T-helper 22 cell (primary cell): ENCODE measurements at places on chromosomes 7 and 10.

DNA sequence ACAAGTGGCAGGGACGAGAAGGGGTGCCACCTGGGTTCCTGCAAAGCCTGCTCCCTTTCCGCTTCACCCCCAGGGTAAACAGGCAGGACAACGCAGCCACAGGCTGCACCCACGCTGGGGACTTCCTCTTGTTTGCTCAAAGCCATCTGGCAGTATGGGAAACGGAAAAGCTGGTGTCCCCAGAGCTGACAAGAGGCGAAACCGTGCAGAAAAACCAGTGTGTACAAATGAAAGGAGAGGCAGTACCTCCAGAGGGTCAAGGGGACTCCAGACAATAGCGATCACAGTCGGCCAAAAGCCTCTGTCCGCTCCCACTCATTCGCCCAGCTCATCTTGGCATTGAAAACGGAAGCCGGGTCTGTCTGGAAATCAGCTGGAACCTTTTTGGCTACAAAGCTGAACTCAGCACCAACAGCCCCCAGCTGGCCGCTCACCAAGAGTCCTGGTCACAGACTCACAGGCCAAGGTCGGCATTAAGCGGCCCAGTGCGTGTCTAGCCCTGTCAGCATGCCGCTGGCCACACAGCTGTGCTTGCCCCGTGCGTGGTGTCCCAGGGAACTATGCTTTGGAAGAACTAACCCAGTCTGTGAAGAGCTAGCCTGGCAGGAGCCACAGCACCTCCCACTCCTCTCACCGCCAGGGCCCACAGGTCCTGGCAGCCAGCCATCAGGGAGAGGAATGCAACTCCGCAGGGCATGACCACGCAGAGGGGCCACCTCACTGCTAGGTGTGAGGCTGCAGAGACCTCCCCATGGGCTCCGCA lies 10.4 kb downstream of the TNS3 start:
- no peak for DNase-seq

- DNase-seq: no peak
These were observed 12.8 kb downstream of the KCTD7 start for GRCh38 chr7:66641526-66641871.

- no peak for DNase-seq
These were observed 216.5 kb downstream of the TMEM178B start for GRCh38 chr7:141290365-141290764.

DNA sequence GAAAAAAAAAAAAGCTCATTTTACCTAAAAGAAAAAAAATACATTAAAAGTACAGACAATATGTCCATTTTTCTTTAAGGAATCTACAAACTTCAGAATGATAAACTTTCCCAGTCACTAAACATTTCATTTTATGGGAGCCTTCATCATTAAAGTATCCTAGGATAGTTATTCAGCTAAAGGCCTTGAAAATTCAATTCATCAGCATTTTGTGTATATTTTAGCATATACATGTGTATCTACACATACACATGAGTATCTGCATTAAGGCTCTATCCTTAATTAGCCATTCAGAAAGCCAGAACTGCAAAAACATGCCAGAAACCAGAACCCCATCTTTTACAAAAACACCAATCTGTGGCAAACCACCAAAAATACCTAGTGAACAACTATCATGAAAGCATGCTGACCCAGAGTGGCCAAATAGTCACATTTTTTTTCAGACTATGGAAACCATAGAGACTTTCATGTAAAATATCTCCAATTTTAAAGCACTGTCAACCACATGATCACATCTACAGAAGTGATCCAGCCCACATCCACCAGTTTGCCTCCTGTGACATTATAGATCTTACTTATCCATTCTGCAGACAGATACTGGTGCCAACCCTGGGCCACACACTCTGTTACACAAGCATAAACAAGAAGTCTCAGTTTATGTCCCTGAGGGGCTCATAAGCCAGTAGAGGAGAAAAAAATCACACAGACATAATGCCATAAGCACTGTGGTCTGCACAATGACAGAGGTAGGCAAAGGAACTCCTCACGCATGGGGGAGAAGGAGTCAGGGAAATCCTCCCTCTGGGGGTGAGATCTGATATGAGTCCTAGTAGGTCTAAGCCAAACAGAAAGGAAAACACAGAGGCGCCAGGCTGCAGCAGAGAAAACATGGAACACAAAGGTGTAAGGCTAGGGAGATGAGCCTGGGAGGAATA lies 79.2 kb downstream of the SRPK2 start:
- DNase-seq: no peak

DNA sequence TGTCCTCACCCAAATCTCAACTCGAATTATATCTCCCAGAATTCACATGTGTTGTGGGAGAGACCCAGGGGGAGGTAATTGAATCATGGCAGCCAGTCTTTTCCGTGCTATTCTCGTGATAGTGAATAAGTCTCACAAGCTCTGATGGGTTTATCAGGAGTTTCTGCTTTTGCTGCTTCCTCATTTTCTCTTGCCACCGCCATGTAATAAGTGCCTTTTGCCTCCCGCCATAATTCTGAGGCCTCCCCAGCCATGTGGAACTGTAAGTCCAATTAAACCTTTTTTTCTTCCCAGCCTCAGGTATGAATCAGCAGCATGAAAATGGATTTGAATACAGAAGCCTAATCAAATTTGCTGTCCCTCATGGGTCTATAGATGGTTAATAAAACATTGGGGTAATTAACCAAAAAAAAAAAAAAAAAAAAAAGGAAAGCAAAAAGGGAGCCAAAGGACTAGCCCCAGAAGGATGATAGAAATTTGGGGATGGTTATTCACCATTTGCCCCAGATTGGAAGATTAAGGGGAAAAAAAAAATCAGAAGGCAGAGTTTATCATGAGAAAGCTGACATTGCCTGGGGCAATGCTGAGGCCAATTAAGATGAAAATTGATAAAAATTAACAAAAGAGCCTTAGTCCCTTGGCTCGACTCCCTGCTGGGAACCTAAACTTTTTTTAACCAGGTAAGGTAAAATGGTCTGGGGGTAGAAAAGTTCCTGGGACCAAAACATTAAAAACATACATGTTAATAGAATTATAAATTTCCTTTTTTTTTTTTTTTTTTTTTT lies 27.6 kb downstream of the AVL9 start:
- DNase-seq: no peak

GRCh38 chr7:143258831-143259230 lies 4.4 kb upstream of the GSTK1 start:
- DNase-seq: no peak

DNA sequence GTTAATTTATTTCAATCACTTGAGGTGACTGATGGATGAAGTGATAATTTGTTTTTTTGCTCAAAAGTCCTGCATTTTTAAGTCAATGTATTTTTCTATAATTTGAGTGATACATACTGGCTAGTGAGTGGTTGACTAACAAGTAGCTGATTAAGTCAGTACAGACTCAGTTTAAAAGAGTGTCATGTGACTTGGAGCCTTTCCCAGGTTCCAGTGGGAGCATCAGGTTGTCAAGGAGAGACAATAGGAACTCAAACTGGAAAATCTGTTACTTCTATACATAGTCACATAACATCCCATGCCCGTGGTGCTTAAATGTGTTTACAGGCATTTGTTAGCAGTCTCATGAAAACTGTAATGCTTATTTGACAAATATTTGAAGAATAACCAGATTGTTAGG lies 154.7 kb downstream of the ANK3 start:
- no peak for DNase-seq

GRCh38 chr7:33191340-33191739 lies 62.0 kb downstream of the BBS9 start:
- no peak for DNase-seq

- no peak for DNase-seq
These were observed 40.2 kb upstream of the PROSER2 start for GRCh38 chr10:11782793-11783557.

DNA sequence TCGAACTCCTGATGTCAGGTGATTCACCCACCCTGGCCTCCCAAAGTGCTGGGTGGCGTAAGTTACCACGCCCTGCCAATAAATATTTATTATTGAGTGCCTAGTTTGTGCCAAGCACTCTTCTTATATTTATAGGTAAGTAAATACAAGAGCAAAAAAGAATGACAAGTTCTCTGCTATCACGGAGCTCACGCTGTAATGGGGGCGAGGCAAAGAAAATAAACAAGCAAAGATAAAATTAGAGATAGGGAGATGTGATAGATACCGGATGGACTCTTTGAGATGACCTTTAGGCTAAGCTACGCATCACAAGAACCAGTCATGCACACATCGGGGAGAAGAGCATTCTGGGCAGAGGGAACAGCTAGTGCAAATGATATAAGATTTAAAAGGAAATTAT lies 46.3 kb downstream of the GCC1 start:
- no peak for DNase-seq

GRCh38 chr7:135335628-135336139 lies 102.0 kb downstream of the STRA8 start:
- peak; percentile 7 for DNase-seq

- no peak for DNase-seq
These were observed 108.9 kb downstream of the GRID1 start for GRCh38 chr10:86257683-86258082.

DNA sequence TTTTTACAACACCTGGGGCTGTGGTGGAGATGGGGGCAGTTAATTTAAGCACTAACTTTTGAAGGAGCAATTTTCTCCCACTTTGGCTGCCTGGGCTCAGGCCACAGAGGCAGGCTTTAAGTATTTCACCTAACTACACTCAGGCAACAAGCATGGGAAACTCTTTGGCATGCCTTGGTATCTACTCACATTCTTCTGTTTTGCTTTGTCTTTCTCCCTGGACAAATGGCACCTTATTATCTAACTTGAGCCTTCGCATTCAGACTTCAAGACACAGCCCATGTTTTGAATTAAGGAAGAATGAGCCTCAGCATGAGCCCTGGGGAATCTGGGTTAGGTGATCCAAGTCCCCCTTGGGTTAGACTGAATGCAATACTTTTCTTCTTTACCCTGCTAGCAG lies 31.8 kb upstream of the BMPER start:
- no peak for DNase-seq

- DNase-seq: no peak
These were observed 921.5 kb downstream of the TYW1 start for GRCh38 chr7:67918158-67918557.

- DNase-seq: no peak
These were observed at the start of gene MACROH2A2 for GRCh38 chr10:70052462-70053217. TSS of gene MACROH2A2 (plus strand) at chr10:70052846. CDS start at chr10:70075659, 22,813 bp downstream.

- no peak for DNase-seq
These were observed 172.0 kb upstream of the NOBOX start for GRCh38 chr7:144575456-144575855.

- DNase-seq: no peak
These were observed 800.0 kb downstream of the LRMDA start for GRCh38 chr10:76231286-76231934.

DNA sequence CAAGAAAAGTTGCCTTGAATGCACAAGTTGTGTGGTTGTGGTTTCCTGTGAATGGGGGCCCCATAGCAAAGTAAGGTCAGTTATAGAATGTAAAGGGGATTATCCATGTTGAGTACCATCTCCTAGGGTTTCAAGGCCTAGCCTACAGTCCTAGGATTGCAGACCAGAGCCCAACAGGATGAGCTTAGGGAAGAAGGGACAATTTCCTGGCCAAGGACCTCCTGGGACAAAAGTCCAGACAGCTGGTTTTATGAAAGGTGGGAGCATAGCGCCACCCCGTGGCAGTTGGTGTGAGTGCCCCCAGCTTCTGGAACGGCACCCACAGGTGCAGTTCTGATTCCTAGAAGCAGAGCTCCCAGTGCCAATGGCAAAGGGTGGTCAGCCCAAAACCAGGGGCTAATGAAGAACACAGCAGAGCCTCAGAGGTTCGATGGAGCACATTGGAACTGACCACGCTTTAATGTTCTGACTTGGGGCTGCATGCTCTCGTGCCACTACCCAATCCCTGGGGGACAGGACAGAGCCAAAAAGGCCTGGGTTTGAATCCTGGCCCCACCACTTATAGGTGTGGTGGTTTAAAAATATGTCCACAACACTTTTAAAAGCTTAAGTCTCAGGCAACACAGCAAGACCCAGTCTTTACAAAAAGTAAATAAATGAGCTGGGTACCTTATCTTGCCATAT lies 25.8 kb upstream of the TMEM120A start:
- DNase-seq: peak; percentile 29

DNA sequence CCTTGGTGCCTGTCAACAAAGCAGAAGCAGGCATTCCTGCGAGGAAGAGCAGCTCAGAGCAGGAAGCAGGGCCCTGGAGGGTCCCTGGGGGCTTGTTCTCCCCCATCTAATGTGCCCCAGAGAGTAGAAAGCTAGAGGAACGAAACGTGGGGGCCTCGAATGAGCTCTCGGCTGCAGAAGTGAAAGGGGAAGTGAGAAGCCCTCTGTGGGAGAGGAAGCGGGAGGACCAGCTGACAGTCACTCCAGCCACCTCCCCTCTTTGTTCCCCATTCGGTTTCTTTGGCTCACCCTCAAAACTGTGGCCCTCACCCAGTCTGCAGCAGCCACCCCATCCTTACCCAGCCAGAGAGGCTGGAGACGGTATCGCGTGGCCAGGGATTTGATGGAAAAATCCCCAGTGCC lies 25.0 kb downstream of the C10orf105 start:
- DNase-seq: no peak

DNA sequence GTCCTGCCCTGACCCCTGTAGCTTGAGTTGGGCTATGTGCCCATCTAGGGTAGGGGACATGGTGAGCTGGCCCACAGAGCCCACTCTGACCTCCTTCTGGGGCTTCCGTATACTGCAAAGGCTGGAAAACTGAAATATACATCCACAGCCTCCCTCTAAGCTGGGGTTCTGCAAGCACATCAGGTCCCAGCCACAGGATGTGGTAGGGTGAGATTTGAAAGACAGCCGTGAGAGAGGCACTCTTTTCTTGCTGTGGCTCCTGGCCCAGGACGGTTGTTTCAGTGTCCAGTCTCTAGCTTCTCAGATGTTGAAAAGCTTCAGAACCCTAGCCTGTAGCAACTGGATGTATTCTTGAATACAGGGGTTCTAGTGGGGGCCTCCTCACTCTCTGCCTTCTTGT lies 60.1 kb upstream of the ADRB1 start:
- DNase-seq: no peak

DNA sequence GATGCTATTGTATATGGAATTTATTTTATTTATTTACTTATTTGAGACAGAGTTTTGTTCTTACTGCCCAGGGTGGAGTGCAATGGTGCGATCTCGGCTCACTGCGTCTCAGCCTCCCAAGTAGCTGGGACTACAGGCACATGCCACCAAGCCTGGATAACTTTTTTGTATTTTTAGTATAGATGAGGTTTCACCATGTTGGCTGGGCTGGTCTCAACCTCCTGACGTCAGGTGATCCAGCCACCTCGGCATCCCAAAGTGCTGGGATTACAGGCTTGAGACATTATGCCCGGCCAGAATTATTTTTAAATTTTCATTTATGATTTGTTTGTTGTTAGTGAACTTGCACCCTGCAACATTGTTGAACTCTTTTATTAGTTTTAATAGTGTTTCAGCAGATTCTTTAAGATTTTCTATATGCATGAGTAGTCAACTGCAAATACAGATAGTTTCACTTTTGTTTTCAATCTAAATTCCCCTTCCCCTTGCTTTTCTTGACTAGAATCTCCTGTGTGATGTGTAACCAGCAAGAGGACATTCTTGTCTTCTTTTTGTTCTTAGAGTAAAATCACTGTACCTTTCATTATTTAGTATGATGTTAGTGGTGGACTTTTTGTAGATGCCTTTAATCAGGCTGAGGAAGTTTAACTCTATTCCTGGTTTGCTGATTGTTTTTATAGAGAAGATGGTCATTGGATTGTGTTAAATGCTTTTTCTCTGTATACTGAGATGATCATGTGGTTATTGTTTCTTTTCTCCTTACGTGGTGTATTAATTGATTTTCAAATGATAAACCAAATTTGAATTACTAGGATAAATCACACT lies 27.8 kb downstream of the ZNF33A start:
- DNase-seq: no peak
